ENCODE measurements at places on chromosomes 7 and 10. TPM values are rescaled to one million over a fixed set of nuclear protein-coding genes. Genes with fewer than 3 reads are reported as not detected.

DNA sequence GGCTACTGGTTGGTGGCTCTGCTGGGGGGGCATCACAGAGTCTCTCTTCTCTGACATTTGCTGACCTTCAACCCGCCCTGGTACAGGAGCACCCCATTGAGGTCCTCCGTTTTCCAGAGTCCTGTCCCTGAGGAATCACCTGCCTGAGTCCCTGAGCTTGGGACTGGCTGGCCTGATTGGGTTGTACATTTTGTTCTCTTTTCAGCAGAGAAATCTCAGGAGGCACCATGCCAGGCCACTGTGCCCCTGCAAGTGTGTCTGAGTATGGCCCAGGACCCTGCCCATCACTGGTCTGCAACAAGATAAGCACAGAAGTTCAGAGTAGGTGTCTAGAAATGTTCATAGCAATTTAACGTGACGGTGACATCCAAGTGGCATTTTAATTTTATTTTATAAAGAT is 131.2 kb downstream of the CUX1 start:
- DNase-seq, result no peak

GRCh38 chr7:44712012-44712411 is 36.6 kb upstream of the ZMIZ2 start:
- DNase-seq, result no peak

DNA sequence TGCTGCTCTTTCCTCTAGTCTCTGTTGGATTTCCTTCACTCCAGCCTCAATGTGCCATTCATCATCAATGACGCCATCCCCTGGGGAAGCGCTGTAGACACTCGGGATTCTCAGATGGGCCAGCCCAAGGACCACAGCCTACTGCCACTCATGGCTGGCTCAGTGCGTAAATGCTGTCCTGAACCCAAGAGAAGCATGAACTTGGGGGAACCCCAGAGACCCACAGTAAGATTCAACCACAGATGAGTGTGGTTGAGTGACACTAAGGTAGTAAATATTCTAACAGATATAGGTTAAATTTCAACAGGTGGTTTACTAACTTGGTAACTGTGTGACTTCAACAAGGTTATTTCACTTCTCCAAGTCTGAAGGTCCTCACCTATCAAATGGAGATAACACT is 304.1 kb downstream of the GRM8 start:
- DNase-seq, result no peak

GRCh38 chr10:29375888-29376287 is 87.0 kb downstream of the LYZL1 start:
- DNase-seq, result no peak

DNA sequence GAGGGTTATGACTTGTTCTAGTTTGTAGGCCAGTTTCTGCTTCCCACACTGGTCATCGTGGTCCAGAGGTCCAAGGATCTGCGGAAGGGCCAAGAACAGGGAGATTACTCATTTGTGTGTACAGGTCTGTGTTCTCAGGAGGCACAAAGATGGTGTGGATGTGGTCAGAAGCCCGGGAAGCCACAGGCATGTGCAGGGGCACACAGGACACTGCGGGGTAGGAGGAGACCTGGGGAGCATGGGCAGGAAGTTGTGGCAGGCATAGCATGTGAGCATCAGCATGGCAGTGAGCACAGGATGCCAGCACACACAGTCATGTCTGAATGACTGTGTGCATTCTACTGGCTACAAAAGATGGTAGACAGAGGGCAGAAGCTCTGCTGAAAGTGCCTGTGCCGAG is 445.8 kb downstream of the PLXNA4 start:
- DNase-seq, result no peak

DNA sequence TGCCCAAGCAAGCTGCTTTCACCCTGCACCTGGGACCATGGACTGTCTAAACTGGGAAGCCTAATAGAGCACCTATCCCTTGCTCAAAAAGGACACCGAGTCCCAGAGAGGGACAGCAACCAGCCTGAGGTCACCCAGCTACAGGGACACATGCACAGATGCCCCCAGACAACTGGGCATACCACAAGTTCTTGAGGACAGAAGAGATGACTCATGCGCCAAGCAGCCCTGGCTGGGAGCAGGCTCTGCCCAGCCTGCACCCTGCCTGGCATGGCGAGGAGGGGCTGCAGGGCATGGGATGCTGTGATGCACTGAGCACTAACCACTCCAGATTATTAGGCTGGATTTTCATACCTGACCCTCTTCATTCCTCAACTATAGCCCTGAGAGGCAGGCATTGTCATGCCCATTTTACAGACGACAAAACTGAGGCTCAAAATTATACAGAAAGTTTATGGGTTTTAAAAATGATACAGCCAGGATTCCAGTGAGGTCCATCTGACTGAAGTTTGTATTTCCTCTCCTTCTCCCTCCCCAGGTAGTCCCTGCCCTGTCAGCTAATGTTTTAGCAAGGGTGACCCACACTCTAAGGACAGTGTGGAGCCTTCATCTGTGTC is 289.3 kb upstream of the ZMIZ1 start:
- no peak for DNase-seq

- DNase-seq, result no peak
Measured at GRCh38 chr7:120993553-120994191, 5.2 kb downstream of the CPED1 start.

- DNase-seq, result no peak
Measured at GRCh38 chr10:80154978-80155695, 22.6 kb downstream of the PLAC9 start.

DNA sequence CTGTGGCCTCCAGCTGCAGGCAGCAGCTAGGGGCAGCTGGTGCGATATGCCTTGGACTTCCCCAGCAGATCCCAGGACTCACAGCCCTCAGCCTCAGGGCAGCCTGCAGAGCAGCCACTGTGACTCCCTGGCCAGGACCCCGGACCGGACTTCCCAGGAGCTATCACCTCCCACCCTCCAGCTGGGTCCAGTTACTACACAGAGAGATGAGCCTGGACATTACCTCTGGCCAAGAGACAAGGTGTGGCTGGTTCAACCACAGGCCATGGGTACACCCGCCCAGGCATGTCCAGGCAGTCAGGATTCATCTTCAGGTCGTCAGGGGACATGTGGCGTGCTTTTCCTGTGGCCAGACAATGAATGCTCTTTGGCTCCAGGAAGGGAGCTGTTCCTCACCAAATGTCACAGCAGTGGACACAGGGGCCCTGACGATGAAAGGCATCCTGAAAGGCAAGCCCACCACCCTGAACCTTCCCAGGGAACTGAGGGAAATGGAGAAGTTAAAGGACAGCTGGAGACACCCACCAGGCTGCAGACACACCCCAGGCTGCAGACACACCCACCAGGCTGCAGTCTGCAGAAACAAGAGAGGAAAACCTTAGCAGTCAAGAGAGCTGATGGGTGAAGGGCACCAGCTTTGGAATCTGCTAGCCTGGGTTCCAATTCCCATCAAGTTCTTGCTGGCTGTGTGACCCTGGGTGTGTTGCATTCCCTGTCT is 25.8 kb upstream of the NANOS1 start:
- no peak for DNase-seq

GRCh38 chr10:47299611-47300428 is at the start of gene GDF10:
Gene GDF10 (plus strand): TSS chr10:47300197. CDS start chr10:47300652, 455 bp downstream.
- no peak for DNase-seq

DNA sequence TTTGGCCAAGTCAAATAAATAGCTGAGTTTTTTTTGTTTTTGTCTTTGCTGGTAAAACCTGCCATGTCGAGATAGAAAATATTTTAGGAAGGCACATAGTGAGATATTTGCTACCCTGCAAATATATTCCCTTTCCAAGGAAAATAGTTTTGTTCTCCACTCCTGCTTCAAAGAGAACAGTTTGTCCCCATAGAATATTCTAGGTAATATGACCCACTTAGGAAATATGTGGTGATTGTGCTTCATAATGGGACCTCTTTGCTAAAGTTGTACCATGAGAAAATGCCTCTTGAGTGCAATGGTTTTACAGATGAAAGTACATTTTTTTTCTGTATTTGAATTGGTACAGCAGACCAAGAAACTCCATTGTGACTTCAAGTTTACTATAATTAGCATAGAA is 41.6 kb downstream of the SMNDC1 start:
- no peak for DNase-seq

The FANK1 gene
- 1.4 TPM for total RNA-seq

The CRPPA gene
- 2.9 TPM for total RNA-seq

The ORAI2 gene
- 67.4 TPM for total RNA-seq

The DIP2C gene
- 10.7 TPM for total RNA-seq

The SEMA3A gene
- 1.7 TPM for total RNA-seq

The LMOD2 gene
- total RNA-seq, result not detected

The ACBD7 gene
- 2.8 TPM for total RNA-seq

The DNAJC12 gene
- total RNA-seq, result 2.4 TPM

The FEZF1 gene
- not detected for total RNA-seq

The MSMB gene
- total RNA-seq, result not detected

The C1QL3 gene
- not detected for total RNA-seq

All from endothelial cell of umbilical vein (primary cell).